ENCODE measurements at places on chromosomes 12 and 14.
A peak's percentile ranks its signal among the peaks of the same experiment; 100 is the strongest.

GRCh38 chr14:95756127-95756526 is 42.2 kb upstream of the TCL1A start:
- no peak for DNase-seq

DNA sequence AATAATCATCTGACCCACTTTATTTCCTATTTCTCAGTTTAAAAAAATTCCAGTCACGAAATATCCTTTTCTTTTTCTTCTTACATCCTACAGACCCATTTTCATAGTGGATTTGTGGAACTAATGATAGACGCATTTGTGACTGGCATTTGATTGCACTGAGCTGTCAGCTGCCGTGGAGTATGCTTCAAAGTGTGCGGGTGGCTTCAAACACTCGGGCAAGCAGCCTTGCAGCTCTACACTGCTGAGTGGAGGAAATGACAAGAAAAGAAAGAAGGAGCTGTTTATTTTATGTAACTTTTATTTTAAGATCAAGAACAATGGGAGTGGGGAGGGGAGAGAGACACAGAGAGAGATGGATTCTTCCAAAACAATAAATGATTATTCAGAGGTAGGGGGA is 112.8 kb upstream of the NAP1L1 start:
- no peak for DNase-seq

DNA sequence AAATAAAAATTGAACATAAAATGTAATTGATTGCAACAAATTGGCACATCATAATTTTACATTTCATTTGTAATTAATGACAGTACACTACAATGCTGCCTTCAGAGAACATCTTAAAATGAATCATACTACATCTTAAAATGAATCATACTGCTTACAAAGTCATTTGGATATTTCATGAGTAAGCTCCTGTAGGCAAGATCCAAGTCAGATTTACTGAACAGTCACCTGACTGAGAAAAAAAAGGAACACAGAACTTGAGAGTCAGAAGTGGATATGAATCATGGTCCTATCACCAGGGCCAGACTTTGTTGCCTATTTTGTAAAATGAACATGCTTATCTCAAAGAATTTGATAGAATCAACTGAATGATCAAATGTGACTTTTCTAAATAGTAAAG is 32.7 kb upstream of the FBLN5 start:
- DNase-seq: no peak

- DNase-seq: peak; percentile 16
Measured at GRCh38 chr14:52314595-52315354, 663 bp downstream of the PTGER2 start.

DNA sequence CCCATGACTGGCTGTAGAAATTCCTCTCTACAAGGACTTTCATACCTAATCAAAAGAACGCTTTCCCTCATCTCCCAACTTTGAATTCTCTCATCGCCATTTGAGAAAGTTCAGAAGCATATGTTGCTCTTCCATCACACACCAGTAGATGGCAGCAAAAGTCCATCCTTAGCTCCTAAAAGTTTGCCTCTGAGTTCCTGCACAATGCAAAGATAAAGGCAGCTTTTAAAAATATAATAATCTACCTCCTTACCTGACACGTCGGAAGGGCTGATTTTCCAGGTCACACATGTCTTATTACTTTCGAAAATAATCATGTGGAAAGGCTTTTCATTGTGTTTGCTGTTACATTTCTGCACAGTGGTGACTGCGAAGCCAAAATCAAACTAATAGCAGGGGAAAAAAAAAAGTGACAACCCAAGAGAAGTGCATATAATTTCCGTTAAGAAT is 456.7 kb upstream of the SEL1L start:
- no peak for DNase-seq

DNA sequence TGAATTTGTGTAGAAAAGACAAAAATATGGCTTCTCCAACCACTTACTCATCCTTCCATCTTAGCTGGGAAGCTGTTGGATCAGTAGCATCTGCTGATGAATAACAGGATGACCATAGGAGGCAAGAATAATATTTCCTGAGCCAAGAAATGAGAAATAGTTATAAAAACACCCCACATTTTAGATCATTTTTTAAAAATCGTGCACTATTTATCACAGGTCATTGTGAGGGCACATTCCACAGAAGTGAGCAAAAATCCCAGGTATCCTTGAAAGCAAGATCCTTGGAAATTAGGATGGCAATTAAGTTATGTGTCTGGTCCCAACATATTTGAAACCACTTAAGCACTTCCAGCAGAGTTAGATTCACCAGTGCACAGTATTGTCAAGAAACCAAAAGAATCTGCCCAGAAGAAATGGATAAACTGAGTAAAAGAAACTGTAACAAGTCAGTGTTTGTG is 8.4 kb downstream of the FAR2 start:
- no peak for DNase-seq

DNA sequence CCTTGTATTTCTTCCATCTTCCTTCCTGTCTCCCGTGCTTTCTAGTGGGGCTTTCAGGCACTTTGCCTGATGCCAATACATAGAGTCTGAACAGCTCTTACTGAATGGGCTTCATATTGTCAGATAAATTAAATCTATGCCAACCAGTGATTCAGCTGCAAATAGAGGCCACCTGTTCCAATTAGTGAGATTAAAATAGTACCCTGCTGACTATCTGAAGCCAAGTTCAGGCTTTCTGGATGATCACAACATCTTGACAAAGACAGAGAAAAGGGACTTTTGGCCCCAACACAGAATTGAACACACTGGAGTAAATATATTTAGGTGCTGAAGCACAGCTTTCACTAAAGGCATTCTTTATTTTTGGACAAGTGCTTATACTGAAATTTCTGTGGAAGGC is 11.8 kb downstream of the TMCC3 start:
- DNase-seq: no peak

DNA sequence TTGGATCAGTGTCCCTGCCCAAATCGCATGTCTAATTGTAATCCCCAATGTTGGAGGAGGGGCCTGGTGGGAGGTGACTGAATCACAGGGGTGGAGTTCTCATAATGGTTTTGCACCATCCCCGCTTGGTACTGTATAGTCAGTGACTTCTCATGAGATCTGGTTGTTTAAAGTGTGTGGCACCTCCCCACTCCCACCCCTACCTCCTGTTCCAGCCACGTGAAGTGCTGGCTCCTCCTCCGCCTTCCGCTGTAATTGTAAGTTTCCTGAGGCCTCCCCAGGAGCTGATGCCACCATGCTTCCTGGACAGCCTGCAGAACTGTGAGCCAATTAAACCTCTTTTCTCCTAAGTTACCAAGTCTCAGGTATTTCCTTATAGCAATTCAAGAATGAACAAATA is 67.2 kb downstream of the FERMT2 start:
- DNase-seq: no peak
